ENCODE measurements at places on chromosomes 12 and 14.

DNA sequence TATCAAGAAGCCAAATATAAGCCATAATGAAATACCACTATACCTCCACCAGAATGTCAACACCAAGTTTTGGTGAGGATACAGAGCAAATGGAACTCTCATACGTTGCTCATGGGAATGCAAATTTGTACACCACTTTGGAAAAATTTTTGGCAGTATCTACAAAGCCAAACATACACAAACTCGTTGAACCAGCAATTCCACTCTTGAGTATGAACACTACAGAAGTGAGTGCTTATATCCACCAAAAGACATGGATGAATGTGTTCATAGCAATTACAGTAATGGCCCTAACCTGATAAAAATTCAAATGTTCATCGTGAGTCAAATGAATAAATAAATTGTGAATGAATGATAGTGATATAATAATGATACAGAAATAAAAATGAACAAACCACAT, 24.8 kb downstream of the C12orf71 start:
- no peak overlapping the region for H3K27ac ChIP-seq
- peaks cover 4% of the 10 kb centered on the region for H3K4me1 ChIP-seq
- H3K27me3 ChIP-seq: no peaks in the 10 kb centered on the region
- no peak for DNase-seq
- H3K36me3 ChIP-seq: peaks cover 7% of the 10 kb centered on the region

DNA sequence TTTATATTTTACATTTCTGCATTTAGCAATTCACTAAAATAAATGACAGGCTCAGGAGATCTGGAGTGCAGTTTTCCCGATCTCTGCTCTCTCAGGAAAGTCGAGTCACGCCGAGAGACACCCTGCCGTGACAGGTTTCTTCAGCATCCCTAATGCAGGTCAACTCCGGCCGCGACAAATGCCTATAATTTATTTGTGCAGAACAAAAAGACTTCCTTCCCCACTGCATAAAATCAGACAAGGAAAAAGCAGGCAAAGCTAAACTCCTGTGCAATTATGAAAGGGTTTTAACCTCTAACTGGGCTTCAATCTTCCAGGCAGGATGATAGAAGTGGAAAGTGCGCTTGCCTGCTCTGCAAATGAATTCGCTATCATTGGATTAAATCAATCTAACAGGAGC, 28.1 kb downstream of the SPRING1 start:
- H3K36me3 ChIP-seq: no peaks in the 10 kb centered on the region
- no peak overlapping the region for H3K4me3 ChIP-seq

DNA sequence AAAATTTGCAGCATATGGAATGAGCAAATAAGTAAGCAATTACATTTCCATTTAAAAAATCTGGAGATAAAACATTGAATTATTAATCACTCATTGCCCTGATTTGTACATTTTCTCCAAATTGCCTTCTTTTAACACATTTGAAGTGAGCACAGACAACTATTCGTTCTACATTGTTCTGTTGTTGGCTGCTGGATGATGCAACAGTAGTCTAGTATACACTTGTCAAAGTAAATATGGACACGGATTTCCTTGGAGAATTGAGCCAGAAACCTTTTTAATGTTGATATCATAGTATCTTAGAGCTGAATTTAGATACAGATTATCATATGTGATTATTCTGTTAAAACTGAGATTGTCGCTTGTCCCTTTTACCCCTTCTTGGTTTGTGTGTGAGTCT, 188.2 kb downstream of the FUT8 start:
- H3K4me3 ChIP-seq: no peak overlapping the region
- H3K36me3 ChIP-seq: peaks cover 2% of the 10 kb centered on the region
- H3K27ac ChIP-seq: no peak overlapping the region
- peaks cover 6% of the 10 kb centered on the region for H3K4me1 ChIP-seq
- no peak for DNase-seq

DNA sequence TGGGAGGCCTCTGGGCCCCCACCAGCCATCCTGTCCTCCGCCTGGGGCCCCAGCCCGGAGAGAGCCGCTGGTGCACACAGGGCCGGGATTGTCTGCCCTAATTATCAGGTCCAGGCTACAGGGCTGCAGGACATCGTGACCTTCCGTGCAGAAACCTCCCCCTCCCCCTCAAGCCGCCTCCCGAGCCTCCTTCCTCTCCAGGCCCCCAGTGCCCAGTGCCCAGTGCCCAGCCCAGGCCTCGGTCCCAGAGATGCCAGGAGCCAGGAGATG, 729 bp upstream of the GAPDH start:
- peaks cover 5% of the 10 kb centered on the region for H3K27me3 ChIP-seq
- peak overlapping the region; percentile 97 for H3K4me3 ChIP-seq
- peak overlapping the region; percentile 100 for H3K27ac ChIP-seq
- H3K36me3 ChIP-seq: peaks cover 77% of the 10 kb centered on the region
- H3K4me1 ChIP-seq: peaks cover 56% of the 10 kb centered on the region
- no peak for DNase-seq

DNA sequence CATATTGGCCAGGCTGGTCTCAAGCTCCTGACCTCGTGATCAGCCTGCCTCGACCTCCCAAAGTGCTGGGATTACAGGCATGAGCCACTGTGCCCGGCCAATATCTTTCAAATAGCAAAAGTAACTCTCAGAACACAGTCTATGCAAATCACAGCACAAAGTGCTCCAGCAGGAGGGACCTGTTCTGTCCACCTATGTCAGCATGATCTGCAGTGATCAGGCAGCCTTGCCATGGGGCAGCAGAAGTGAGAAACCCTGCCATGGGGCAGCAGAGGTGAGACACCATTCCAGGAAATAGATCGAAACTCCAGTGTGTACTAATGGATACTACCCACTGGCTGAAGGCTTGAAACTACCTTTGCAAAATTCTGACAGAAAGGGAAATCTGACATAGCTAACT, 78.5 kb upstream of the EIF5 start:
- H3K4me3 ChIP-seq: no peak overlapping the region
- peaks cover 13% of the 10 kb centered on the region for H3K27me3 ChIP-seq
- no peak for DNase-seq
- no peak overlapping the region for H3K27ac ChIP-seq
- H3K4me1 ChIP-seq: peaks cover 3% of the 10 kb centered on the region
- no peaks in the 10 kb centered on the region for H3K36me3 ChIP-seq

DNA sequence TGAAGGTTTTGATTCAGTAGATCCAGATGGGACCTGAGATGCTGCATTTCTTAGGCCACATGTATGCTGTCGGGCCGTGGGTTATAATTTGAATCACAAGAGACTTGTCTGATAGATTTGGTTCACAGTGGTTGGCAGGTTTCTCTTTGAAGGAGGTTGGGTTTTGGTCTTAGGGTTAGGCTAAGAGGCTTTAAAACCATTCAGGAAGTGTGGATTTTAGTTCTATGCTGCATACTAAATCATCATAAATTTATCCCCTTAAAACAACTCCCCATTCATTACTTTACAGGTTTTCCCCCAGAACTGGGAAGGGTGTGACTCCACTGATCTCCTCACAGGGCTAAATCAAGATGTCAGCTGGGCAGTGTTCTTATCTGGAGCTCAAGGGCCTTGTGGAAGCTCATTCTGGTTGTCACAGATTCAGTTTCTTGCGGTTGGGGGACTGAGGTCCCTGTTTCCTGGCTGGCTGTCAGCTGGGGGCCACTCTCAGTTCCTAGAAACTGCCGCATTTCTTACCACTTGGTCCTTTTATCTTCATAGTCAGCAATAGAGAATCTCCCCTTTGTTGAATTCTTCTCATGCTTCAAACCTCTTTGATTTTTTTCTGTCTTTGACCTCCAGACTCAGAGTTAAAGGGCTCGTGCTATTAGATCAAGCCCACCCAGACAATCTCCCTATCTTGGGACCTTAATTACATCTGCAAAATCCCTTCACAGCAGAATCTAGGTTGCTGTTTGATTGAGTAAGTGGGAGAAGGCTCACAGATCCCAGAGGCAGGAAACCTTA, 20.6 kb upstream of the PCNX1 start:
- peaks cover 76% of the 10 kb centered on the region for H3K4me1 ChIP-seq
- peak; percentile 56 for DNase-seq
- H3K27ac ChIP-seq: peak overlapping the region; percentile 87
- H3K36me3 ChIP-seq: no peaks in the 10 kb centered on the region
- no peaks in the 10 kb centered on the region for H3K27me3 ChIP-seq

DNA sequence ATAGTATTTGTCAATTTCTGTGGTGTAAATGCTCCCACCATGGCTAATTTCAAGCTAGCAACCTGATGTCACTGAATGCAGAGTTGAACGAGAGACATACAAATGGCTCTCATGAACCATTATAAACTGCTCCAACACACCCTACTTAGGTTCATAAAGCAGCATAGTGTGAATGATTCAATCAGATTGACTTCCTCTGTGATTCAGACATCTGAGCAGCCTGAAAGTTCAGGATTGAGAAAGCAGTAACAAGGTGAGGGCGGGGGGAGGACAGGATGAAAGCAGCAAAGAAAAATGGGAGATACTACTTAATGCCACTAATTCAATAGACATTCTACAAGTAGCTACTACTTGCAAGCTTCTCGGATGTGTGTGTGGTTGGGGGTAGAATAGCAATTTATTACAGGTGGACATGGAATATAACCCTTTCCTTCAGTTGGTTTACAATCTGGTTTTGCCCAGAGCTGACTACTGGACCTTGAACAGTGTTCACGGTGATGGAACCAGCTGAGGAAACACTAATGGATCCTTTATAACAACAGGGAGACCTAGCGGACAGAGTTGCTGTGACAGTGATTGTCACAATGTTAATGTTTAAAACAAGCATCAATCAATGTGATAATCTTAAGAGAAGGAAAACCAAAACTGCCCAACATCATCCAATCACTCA, 52.5 kb upstream of the PELI2 start:
- no peak overlapping the region for H3K4me3 ChIP-seq
- H3K27me3 ChIP-seq: peaks cover 4% of the 10 kb centered on the region
- no peaks in the 10 kb centered on the region for H3K36me3 ChIP-seq
- no peak overlapping the region for H3K27ac ChIP-seq
- no peak for DNase-seq

- H3K27me3 ChIP-seq: no peaks in the 10 kb centered on the region
- peaks cover 21% of the 10 kb centered on the region for H3K36me3 ChIP-seq
- DNase-seq: no peak
- peaks cover 30% of the 10 kb centered on the region for H3K4me1 ChIP-seq
- H3K27ac ChIP-seq: no peak overlapping the region
- H3K4me3 ChIP-seq: no peak overlapping the region
Observed at GRCh38 chr12:121651320-121651719, 18.1 kb downstream of the MORN3 start.

GRCh38 chr14:68099495-68100045, 280.0 kb downstream of the RAD51B start:
- H3K4me3 ChIP-seq: no peak overlapping the region
- H3K27ac ChIP-seq: no peak overlapping the region
- no peak for DNase-seq
- no peaks in the 10 kb centered on the region for H3K27me3 ChIP-seq
- peaks cover 34% of the 10 kb centered on the region for H3K36me3 ChIP-seq
- no peaks in the 10 kb centered on the region for H3K4me1 ChIP-seq

GRCh38 chr12:6540181-6540877, 6.0 kb downstream of the GAPDH start:
- peaks cover 2% of the 10 kb centered on the region for H3K27me3 ChIP-seq
- peak; percentile 65 for DNase-seq
- H3K4me1 ChIP-seq: peaks cover 58% of the 10 kb centered on the region
- H3K27ac ChIP-seq: peak overlapping the region; percentile 100
- H3K4me3 ChIP-seq: peak overlapping the region; percentile 97

GRCh38 chr12:31843398-31844095, 114.7 kb upstream of the AMN1 start:
- H3K36me3 ChIP-seq: peaks cover 10% of the 10 kb centered on the region
- no peak for DNase-seq
- H3K27ac ChIP-seq: no peak overlapping the region

- peaks cover 77% of the 10 kb centered on the region for H3K4me1 ChIP-seq
- peak overlapping the region; percentile 4 for H3K4me3 ChIP-seq
- peak overlapping the region; percentile 61 for H3K27ac ChIP-seq
- no peak for DNase-seq
- H3K27me3 ChIP-seq: no peaks in the 10 kb centered on the region
Observed at GRCh38 chr12:64631197-64631596, 20.9 kb downstream of the RASSF3 start.

- no peak for DNase-seq
- no peak overlapping the region for H3K27ac ChIP-seq
- no peak overlapping the region for H3K4me3 ChIP-seq
- H3K36me3 ChIP-seq: no peaks in the 10 kb centered on the region
Observed at GRCh38 chr12:117807355-117807754, 161.4 kb downstream of the KSR2 start.

GRCh38 chr12:52521568-52522266, 1.5 kb upstream of the KRT5 start:
- H3K4me3 ChIP-seq: no peak overlapping the region
- H3K27me3 ChIP-seq: no peaks in the 10 kb centered on the region
- no peak overlapping the region for H3K27ac ChIP-seq
- no peaks in the 10 kb centered on the region for H3K36me3 ChIP-seq
- H3K4me1 ChIP-seq: no peaks in the 10 kb centered on the region

GRCh38 chr14:22491683-22492621, 97.1 kb downstream of the DAD1 start:
- no peak for DNase-seq
- no peaks in the 10 kb centered on the region for H3K27me3 ChIP-seq
- H3K36me3 ChIP-seq: peaks cover 71% of the 10 kb centered on the region
- H3K4me3 ChIP-seq: peak overlapping the region; percentile 88
- H3K4me1 ChIP-seq: peaks cover 61% of the 10 kb centered on the region

DNA sequence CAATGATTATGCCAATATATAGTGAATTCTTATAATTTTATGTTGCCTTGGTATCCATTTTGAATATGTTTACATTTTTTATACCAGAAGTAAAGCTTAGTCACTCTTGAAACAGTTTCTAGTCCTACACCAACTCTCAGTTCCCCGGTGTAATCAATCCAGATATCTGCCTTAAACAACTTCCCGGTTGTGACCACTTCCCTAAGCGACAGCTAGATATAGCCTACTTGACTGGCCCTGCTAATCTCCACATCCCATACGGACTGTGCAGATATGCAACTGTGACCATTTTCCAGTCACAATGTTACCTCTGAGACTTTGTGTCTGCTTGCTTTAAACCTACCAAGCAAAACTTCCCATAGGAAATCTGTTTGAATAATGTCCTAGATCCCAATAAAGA, 1551.5 kb upstream of the SEL1L start:
- no peak overlapping the region for H3K4me3 ChIP-seq
- no peak for DNase-seq
- H3K27ac ChIP-seq: no peak overlapping the region
- H3K36me3 ChIP-seq: no peaks in the 10 kb centered on the region

- no peaks in the 10 kb centered on the region for H3K36me3 ChIP-seq
- DNase-seq: no peak
- H3K4me3 ChIP-seq: no peak overlapping the region
- peaks cover 14% of the 10 kb centered on the region for H3K4me1 ChIP-seq
- no peak overlapping the region for H3K27ac ChIP-seq
Observed at GRCh38 chr12:40226705-40227104, 1.9 kb downstream of the LRRK2 start.

DNA sequence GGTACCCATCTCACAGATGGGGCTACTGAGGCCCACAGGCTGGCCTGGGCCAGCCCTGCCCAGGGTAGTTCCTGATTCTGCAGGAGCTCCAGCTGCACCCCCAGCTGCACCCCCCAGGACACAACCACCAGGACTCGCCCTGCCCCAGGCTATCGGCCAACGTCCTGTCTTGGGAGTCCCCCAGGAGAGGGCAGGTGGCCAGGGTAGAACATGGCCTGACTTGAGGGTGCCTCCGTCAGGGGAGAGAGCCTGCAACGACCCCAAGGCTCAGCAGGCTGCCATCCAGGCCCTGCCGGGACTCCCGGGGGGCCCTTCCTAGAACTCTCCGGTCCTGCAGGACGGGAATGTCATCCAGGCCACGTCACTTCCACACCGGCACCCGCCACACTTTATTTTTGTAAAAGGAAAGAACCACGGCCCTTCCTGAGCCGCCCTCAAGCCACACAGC, 15.8 kb downstream of the JAG2 start:
- H3K36me3 ChIP-seq: no peaks in the 10 kb centered on the region
- DNase-seq: no peak
- no peak overlapping the region for H3K27ac ChIP-seq
- no peak overlapping the region for H3K4me3 ChIP-seq
- no peaks in the 10 kb centered on the region for H3K27me3 ChIP-seq
